ENCODE measurements at places on chromosomes 6 and 20. TPM values are rescaled to one million over a fixed set of nuclear protein-coding genes. Genes with fewer than 3 reads are reported as not detected.

The PARD6B gene
- 3.4 TPM for total RNA-seq

The TRIM31 gene
- total RNA-seq, result not detected

The SLC32A1 gene
- not detected for total RNA-seq

The SIRPB2 gene
- total RNA-seq, result 3.2 TPM

The TRIM40 gene
- total RNA-seq, result not detected

The ENPP3 gene
- 0.14 TPM for total RNA-seq

The TXLNB gene
- 137 TPM for total RNA-seq

The RIN2 gene
- 48.8 TPM for total RNA-seq

The ADGRF4 gene
- total RNA-seq, result not detected

The BPIFB1 gene
- total RNA-seq, result not detected

DNA sequence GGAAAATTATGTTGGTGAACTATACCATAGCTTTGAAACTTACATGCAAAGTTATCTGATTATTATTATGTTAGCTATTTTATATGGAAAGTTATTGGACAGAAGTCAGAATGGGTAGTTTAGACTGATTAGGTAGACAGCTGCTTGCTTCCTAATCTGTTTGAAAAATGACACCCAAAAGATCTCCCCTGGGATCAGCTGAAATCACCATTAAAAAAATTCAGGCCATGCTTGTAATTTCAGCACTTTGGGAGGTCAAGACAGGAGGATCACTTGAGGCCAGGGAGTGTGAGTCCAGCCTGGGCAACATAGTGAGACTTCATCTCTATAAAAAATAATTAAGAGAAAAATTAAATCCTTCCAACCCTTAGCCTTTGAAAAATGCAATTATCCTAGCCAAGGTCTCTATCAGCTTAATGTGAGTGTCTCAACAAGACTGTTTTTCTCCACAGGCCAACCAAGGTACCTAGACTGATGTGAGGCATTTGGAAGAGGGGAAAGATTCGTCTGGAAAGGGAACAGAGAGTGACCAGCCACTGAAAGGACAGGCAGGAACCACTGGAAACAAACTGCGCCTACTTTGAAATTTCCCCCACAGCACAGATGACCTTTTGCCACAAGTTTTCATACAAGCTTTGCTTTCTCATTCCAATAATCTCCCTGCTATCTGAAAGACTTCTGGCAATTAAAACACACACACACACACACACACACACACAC is 232.3 kb downstream of the GMPR start:
- no peak for DNase-seq

- no peak for DNase-seq
These were observed 11.4 kb upstream of the MMS22L start for GRCh38 chr6:97294451-97294850.

DNA sequence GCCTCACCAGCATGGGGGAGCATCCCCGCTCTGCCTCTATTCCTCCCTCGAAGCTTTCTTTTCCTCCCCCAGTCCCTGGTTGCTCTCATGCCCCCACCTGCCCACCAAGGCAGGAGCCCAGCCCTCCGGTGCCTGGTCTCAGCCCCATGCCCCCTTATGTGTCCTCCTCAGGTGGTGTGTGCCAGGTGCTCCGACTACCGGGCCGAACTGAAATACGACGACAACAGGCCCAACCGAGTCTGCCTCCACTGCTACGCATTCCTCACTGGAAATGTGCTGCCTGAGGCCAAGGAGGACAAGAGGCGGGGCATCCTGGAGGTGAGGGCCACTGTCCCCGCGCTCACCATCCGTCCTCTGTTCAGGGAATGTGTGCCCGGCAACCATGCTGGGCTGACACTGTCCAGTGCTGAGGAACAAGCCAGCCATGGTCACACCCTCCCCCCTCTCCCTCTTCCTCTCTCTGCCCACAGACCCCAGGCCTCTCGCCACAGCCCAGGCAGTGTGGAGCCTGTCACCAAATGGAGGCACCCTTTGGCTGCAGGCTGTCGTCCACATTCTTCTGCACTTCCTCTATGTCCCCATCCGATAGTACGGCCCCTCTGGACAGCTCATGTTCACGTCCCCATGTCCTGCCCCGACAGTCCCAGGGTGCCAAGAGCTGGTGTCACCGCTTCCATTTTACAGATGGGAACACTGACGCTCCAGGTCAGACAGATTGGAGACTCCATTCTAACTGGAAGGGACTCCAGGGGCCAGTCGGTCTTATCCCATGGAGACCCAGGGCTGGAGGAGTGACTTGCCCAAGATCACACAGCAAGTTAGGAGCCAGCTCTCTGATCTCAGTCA is 20.4 kb downstream of the FGD2 start:
- DNase-seq, result no peak

DNA sequence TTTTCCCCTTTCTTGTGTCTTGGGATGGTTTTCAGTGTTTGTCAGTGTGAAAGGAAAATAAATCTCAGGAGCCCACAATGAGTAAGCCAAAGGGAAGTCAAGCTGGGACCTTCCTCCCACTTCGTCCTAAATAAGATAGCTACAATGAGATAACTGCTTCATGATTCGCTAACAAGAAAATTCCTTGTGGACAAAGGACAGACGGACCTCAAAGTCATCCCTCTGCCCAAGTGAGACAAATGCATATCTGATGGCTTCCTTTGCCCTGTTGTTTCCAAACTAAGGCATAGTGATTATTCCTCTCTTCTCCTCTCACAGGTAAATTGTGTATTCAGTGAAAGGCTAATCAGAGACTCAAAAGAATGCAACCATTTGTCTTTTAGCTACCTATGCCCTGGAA is 26.1 kb upstream of the ADTRP start:
- DNase-seq, result no peak

DNA sequence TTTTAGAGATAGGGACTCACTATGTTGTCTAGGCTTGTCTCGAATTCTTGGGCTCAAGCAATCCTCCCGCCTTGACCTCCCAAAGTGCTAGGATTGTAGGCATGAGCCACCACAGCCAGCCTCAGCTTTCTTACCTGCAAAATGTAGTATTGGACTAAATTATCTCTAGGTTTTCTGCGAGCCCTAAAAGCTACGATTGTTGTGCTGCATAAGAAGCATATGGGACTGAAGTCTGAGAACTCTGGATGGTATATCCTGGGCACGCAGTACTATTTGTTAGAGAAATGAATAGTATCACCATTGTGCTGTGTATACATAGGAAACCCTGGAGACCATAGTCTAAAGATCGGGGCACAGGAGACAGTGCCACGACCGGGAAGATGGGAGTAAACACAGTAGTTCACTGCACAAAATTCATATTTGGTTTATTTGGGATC is 60.1 kb downstream of the RPRD1B start:
- no peak for DNase-seq

DNA sequence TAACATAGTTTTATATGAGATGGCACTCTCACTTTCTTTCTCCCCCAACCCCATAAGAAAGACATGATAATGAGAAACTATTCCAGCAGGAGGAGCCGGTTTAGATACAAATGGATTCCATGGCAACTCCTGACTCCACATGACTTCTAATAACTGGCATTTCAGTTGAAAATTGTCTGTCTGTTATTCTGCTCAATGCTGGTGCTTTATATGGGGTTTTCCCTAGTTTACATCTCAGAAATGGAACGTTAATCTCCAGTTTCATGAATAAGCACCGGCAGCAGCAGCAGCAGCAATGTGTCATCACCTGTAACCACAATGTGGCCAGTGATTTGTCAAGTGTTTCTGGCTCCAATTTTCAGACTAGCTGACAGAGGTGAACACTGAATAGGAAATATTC is 8.0 kb upstream of the SIM1 start:
- no peak for DNase-seq

DNA sequence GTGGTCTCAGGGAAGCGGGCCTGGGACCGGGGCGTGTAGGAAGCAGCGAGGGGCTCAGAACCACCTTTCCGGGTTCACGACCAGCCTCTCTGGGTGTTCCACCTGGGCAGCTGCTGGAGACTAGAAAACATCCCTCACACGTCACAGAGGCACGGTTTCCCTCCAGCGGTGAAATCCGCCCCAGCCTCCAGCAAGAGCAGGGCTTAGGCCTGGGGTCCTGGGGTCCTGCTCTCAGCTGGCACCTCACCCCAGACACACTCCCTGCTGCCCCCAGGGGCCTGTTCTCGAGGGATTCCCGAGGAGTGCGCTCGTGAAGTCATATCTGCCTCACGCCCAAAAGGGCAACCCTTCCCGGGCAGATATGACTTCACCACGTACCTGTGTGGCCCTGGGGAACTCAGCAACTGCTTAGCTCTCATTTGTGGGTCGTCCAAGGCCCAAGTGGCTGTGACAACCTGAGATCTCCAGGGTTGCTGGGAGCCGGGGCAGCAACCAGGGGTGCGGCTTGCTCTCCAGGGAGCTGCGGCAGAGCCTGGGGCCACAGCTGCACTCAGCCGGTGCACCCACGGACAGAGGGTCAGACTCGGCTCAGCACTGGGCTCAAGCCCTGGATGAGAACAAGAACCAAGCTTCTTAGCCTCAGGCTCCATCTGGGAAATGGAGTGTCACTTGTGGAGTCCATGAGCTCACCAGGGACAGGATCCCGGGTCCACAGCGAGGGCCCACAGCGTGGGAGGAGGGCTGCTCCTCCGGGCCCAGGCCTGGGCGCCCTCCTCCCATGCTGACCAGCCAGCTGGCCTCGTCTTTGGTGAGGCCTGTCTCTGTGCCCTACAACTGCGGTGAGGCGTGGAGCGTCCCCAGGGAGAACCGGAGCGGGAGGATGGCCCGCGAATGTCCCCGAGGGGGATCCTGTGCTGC is 661 bp downstream of the FNDC11 start:
- DNase-seq, result no peak

DNA sequence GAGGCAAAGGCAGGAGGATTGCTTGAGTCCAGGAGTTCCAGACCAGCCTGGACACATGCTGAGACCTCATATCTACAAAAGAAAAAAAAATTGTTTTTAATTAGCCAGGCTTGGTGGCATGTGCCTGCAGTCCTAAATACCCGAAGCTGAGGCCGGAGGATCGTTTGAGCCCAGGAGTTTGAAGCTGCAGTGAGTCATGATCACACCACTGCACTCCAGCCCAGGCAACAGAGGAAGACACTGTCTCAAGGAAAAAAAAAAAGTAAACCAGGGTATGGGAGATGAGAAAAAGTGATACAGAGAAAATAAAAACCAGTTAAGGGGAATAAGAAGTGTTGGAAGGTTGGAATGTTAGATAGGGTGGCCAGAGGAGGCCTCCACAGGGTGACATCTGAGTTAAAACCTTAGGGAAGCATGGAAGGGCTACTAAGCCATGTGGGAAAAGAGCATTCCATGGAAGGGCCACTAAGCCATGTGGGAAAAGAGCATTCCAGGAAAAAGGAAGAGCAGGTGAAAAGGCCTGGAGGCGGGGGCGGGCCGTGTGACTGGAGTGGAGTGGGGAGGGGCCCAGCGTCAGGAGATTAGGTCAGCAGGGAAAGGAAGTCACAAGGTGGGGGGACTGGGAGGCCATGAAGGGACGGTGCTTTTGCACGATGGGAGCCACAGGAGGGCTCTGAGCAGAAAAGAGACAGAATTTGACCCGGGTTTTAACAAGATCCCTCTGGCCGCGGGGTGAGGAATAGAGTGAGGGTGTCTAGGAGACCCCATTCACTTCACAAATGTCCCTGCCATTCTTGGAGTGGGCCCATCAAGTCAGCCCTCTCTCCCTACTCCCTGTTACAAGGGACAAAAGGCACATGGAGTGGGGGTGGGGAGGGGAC is 18.3 kb downstream of the CPNE5 start:
- no peak for DNase-seq

DNA sequence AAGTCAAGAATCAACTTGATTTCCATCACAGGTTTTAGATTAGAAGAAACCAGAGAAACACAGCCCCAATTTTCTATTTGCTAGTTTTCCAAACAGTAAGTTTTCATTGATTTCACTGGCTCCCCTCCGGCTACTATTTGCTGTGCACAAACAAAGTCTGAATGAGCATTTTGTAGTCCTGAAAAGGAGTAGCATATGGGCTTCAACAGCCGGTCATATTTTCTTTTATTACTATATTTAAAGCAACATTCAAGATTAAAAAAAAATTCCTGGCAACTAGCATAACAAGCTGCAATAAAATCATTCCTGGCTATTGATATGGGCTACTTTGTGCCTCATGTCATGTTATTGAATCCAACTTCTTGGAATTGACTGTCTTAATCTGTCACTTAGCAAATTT is 48.3 kb downstream of the CARMIL1 start:
- no peak for DNase-seq

DNA sequence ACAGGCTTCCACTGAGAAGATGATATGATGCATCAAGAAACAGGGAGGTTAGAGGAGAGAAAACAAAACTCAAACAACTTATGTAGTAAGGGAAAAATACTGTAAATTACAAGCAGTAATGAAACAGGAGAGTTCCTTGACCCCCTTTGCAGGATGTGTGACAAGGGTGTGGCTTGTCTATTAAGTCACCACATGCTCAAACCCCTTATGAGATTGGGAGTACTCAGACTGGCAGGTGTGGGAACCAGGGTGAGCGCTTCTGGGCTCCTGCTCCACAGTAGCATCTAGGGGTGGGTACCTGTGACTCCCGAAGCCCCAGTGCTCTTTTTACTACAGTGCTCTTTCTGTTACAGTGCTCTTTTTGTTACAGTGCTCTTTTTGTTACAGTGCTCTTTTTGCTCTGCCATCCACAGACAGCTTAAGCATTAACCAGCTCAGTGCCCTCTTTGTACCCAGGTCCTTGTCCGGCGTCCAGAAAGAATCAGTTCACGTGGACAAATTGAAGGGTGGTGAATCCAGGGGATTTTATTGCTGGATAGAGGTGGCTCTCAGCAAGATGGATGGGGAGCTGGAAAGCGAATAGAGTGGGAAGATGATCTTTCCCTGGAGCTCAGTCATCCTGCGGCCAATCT is 28.7 kb downstream of the OLIG3 start:
- no peak for DNase-seq

DNA sequence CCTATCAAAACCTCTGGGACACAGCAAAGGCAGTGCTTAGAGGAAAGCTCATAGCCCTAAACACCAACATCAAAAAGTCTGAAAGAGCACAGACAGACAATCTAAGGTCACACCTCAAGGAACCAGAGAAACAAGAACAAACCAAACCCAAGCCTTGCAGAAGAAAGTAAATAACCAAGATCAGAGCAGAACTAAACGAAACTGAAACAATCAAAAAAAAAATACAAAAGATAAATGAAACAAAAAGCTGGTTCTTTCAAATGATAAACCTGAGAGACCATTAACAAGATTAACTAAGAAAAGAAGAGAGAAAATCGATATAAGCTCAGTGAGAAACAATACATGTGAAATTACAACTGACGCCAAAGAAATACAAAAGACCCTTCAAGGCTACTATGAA is 34.8 kb upstream of the RUNX2 start:
- DNase-seq, result no peak

- DNase-seq, result no peak
These were observed 1.8 kb upstream of the RBM39 start for GRCh38 chr20:35743693-35744491.

- no peak for DNase-seq
These were observed 38.9 kb downstream of the BMP5 start for GRCh38 chr6:55836481-55836880.

- DNase-seq, result no peak
These were observed 52.6 kb downstream of the COL19A1 start for GRCh38 chr6:69918813-69919475.

- no peak for DNase-seq
These were observed 41.7 kb downstream of the PTCHD4 start for GRCh38 chr6:48069280-48069679.

- no peak for DNase-seq
These were observed 6.0 kb downstream of the CEP85L start for GRCh38 chr6:118645395-118645794.

- no peak for DNase-seq
These were observed 216.7 kb downstream of the PLCB4 start for GRCh38 chr20:9285617-9286016.
